Putamen (tissue), 1 donor: ENCODE measurements at places on chromosomes 7 and 10.

DNA sequence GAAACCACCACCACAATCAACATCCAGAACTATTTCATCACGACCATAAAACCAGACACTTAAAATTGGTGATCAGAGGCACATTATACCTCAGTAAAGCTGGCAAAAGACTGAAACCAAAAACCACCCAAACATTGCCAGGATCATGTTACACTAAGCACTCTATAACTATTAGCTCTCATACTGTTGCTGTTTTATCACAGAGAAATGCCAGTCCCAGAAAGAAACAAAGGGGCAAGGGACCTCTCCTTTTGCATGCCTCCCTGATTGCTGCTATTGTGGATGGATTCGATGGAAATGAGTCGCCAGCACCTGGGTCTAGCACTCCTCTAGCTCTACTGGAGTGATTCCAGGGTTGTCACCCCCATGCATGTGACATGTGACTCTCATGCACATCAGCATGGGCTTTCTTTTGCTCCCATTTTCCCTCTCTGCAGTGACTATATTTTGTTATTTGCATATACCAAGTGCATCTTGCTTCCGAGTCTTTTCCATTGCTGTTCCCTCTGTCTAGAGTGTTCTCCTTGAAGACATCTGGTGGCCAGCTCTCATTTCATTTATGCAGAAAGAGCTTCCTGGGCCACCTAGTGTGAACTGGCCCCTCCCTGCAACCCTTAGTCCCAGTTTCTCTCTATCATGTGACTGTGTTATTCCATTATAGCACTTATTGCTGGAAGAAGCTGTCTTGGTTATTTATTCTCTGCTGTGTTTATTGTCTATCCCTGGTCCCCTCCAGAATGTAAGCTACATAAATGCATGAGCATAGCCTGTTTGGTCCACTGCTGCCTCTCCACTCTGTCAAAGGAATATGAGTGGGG lies 300.6 kb downstream of the PLXNA4 start:
- no peak for DNase-seq

GRCh38 chr10:77186936-77187335 lies 450.7 kb downstream of the KCNMA1 start:
- DNase-seq = no peak

- DNase-seq = no peak
Observed at GRCh38 chr7:157415486-157415885, 78.7 kb downstream of the DNAJB6 start.

DNA sequence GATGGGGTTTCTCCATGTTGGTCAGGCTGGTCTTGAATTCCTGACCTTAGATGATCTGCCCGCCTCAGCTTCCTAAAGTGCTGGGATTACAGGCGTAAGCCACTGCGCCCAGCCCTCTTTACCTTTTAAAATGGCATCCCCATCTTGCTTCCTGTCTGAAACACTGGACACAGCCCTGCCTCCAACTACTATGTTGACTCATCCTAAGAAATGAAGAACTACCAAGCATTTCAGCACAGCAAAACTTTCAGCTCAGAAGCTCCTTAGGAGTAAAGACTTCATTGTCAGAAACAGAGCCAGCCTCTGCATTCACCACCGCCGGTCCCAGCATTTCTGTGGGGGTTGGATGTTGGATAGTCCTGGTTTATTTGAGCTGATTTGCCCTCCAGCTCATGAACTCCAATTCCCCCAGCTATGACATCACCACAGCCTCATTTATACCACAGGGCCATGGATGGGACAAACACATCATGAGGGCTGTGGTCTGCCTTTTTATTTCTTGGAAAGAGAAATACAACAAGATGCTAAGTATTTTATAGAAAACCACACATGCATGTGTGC lies 123.5 kb downstream of the ADCY1 start:
- DNase-seq = no peak

DNA sequence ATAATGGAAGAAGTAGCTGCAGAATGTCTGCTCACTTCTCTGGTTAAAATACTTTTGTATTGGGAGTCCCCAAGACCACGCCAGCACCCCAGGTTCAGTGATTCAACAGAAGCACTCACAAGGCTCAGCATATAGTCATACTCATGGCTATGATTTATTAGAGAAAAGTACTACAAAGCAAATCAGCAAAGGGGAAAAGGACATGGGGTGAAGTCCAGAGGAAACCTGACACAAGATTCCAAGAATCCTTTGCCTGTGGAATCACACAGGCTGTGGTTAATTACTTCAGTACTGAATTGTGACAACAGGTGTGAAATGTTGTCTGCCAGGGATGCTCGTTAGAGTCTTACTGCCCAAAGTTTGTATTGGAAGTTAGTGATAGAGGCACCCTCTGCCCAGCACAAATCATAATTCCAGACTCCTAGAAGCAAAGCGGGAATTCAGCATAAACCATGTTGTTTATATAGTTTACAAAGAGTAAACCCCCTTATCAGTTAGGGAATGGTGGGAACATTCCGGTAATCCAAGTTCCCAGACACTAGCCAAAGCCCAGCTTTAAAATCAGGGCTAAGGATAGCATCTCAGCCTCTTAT lies 79.4 kb downstream of the HYCC1 start:
- DNase-seq = no peak

- DNase-seq = no peak
Observed at GRCh38 chr10:3783316-3783681, 1.7 kb downstream of the KLF6 start.
